Skin of body (tissue), 3 donors: ENCODE measurements at places on chromosomes 6 and 20. TPM values are rescaled to one million over a fixed set of nuclear protein-coding genes. Genes with fewer than 3 reads are reported as not detected.

The TFAP2D gene
- total RNA-seq = not detected

The NDRG3 gene
- 15.4 TPM for total RNA-seq

The HMGA1 gene
- total RNA-seq = 38.5 TPM

The ZBP1 gene
- total RNA-seq = 1.5 TPM

The TRIM10 gene
- total RNA-seq = 2.2 TPM

The EPM2A gene
- total RNA-seq = 7.9 TPM
